ENCODE measurements at places on chromosomes 3 and 15.

DNA sequence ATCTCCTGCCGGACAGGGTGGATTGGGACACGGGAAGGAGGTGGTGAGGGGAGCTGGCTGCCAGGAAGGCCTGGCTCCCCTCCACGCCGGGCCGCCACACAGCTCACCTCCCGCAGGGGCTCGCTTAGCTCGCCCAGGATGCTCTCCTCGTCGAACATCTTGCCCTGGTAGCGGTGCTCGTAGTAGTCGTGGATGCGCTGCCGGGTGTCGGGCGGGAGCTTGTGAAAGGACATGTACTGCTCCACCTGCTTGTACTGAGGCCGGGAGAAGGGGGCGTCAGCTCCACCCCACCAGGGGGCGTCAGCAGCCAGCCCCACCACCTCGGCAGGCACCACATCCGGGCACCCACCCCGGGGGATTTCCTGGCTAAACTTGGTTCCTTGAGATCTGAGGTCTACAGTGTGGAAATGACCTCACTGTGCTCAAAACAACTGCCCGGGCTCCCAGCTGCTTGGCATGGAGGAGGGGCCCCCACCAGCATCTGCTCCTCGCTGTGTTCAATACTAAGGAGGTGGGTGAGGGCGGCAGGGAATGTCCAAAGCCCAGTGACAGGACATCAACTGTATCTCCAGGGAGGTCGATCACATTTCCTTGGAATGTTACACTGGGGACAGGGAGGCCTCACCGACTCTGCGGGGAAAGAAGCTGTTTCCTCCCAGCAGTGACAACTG is 43.4 kb downstream of the HCN4 start:
- no peak for DNase-seq

DNA sequence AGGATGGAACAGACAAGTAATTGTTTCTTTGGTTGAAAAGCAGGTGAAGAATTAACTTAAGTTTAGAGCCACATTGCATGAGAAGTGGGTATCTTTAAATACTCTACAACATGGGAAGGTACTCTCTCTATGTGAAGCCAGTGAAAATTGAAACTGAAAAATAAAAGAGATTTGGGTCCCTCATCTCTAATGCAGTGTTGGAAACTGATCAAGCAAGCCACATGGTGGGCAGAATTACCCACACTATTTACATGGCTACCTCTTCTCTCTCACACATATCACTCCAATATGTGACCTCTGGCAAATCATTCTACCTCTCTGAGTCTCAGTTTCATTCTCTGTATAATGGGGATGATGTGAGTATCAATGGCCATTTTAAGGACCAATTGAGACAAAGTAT is 339.0 kb downstream of the IL5RA start:
- no peak for DNase-seq

DNA sequence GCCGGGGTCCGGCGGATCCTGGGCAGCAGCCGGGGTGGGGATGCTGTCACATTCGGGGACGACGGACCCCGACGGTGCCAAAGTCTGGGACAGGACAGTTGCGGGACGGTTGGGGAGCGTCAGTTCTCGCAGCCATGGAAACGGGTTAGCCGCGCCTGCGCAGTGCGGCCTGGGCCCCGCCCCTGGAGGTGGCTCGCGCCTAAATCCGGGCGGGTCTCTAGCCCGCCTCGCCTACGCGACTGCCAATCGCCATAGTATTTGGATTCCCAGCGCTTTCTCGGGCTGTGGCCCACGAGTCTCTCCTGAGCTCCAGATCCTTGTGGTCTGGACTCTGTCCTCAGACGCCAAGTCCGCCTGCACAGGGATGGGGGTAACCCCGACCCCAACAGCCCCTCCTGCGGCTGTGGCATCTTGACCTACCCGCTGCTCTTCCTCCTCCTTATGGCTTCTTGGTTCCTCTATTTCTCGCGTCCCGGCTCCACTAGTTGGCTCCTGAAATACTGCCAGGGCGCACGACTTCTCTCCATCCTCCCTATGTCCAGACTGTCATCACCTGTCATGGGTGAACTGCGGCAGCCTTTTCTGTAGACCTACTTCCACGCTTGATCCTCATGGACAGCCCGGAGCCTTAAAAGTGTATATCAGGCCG is at the start of gene ZMYND10:
Gene ZMYND10 (minus strand): TSS at position 147 of the 649 bp plus-strand sequence. CDS start 153 bp downstream, outside the sequence.
- DNase-seq, result peak; percentile 75

- DNase-seq, result no peak
Observed at GRCh38 chr15:34275721-34276120, 50.9 kb downstream of the EMC4 start.

DNA sequence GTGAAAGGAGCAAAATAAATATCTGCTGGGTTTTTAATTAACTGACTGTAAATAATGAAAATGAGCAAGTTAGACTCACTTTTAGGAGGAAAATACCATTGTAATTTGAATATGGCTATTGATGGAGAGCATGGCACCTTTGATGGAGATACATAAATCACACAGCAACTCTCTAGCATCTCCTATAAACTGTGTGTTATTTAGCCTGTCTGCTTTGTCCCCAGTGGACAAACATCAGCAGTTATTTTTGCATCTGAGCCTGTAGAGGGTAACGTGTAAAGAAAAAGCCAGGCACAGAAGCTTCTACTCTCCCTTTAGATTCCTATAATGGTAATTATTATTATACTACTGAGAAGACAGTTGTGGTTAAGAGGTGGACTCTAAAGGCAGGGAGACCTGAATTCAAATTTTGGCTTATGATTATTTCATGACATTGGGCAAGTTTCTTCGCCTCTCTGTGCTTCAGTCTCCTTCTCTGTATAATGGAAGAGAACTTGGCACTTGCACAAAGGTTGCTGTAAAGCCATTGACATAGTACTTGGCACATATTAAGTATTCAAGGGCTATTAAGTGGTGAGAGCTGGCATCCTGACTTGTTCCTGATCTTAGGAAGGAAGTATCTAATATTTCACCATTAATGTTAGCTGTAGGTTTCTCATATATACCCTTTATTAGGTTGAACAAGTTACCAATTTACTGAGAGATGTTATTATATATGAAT is 289.5 kb upstream of the TRIM42 start:
- no peak for DNase-seq

DNA sequence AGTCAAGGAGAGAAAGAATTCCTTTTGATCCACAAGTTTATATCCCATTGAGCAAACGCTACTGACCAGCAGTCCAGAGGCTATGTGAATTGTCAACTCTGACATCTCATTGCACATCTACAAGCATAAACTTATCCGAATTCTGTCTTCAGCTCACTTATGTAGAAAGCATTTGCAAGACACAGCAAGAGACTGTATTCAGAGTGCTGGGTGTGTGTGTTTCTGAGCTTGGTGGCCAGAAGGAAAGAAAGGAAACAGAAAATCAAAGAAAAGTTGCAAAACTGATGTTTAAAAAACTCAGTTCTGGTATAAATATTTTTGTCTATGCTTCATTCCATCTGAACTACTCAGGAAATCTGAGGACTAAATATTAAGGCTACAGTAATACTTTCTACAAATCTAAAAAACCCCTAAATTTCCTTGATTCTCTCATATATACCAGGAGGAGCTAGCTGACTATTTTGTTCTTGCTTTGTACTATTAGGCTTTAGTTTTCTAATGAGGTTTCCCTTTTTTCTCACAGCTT is 45.5 kb downstream of the LSAMP start:
- no peak for DNase-seq

DNA sequence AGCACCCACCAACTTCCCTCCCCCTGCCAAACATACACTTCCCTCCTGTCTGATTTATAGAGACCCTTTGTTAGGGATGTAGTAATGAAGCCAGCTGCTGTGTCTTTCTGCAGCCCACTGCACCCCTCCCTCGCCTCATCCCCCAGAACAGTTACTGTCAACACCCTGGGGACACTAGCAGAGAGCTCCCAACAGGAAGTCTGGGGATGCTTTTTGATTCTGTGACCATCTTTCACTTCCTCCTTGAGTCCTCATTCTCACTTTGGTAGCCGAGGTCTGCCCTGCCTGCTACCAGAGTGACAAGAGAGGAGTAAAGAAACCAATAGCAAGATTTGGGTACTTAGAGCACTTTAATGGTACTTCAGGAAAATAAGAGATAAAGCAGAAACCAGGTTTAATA is 201.6 kb downstream of the SATB1 start:
- no peak for DNase-seq

DNA sequence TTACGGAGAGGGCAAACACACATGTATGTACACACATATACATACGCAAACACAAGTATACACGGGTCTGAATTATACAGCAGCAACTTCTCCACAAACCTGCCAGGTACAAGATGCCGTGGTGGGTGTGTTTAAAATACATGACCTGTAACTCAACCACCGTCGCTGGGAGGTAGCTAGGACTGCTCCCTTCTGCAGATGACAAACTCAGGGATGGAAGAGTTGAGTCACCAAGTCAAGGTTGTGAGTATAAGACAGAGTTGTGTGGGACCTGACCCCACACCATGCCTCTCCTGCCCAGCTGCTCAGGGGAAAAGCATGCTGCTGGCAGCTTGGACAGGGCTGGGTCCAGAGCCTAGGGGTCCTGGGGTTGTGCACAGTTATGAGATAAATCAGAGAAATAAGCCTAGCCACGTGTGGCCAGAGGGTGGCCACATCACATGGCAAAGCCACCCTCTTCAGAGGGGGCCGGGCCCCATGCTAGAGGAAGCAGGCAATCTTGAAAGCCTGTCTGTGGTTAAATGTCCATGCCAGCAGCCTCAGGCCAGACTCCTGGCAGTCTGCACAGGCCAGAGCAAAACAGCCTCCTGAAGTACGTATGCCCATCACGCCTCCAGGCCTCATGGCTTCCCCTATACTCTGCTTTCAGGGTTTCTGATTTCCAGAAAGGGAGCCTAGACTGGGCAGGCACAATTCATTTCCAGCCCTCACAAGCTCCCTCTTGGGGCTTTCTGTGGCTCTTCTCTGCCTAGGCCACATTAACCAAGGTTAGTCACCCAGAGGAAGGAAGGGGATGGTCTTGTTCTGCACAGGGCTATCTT is 107.7 kb upstream of the RPL32 start:
- peak; percentile 42 for DNase-seq

- peak; percentile 15 for DNase-seq
Observed at GRCh38 chr3:4421121-4421520, 45.9 kb downstream of the SUMF1 start.

GRCh38 chr3:55630921-55631299 is 143.8 kb upstream of the WNT5A start:
- no peak for DNase-seq

- DNase-seq, result no peak
Observed at GRCh38 chr15:88187195-88187594, 69.3 kb downstream of the NTRK3 start.

- DNase-seq, result no peak
Observed at GRCh38 chr3:52521488-52521824, 12.2 kb downstream of the NT5DC2 start.

DNA sequence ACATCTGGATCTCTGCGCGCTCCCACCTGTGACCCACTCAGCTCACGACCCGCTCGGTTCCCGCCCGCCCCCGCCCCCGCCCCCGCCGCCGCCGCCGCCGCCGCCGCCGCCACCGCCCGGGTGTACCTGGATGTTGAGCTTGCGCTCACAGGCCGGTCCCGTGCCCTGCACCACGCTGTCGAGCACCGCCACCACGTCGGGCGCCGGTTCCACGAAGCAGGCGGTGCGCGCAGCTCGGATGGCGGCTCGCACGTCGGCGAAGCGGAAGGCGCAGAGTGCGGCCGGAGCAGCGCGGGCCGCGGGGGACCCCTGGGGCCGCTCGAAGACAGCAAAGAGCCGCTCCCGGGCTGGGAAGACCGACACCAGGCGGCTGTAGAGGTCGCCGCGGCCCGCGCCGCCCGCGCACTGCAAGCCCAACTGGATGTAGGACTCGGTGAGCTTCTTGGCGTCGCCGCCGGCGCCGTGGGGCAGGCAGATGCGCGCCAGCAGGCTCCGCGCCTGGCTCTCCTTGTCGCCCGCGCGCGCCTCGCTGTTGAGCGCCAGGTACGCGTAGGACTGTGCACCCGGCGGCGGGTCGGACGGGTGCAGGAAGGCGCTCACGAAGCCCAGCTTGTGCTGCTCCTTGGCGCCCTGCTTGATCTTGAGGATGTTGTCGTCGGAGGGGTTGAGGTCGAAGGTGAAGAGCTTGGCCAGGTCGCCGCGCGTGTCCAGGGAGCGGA is 1.1 kb downstream of the PLXND1 start:
- DNase-seq, result peak; percentile 58

GRCh38 chr3:184716622-184717398 is 4.9 kb upstream of the MAGEF1 start:
- DNase-seq, result no peak

GRCh38 chr3:193944518-193944884 is 191.4 kb upstream of the HES1 start:
- no peak for DNase-seq

DNA sequence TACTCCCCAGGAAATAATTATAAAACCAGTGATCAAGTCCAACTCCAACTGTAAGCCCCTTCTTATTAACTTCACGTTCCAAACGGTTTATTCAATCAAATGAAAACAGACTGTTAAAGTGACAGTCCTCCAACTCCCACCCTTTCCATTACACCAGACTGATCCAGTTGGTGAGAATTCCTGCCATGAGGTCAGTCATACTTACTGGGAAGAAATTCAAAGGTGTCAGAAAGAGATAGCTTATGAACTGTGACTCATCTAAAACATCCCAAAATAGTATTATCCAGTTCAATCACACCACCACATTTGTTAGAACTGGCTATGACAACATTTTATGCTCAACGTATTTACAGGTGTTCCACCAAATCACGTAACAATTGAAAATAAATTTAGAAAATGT is 19.5 kb downstream of the SMARCC1 start:
- DNase-seq, result no peak

DNA sequence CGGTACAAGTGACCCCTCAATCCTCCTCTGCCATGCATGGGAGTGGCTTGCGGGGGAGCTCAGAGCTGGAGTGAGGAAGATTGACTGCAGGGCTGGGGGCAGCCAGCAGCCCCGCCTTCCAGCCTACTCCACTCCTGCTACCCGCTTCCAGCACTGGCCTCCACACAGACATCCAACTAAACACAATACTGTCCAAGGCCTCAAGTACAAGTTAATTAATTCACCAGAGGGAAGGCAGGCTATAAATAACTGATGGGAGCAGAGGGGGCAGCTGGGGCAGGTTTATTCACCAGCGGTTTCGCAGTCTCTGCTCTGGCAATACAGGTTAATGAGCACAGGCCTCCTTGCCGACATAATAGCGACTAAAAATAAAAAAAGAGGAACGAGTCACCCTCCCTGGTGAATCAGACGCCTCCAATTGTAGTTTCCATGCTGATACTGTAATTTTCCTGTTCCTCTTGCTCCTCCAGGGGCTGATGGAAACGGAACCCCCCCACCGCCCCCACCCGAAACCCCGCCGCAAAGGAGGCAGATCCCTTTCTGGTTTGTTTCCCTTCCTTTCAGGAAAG is 166.4 kb upstream of the TLE3 start:
- DNase-seq, result no peak

- no peak for DNase-seq
Observed at GRCh38 chr3:30610702-30611368, 4.4 kb downstream of the TGFBR2 start.

DNA sequence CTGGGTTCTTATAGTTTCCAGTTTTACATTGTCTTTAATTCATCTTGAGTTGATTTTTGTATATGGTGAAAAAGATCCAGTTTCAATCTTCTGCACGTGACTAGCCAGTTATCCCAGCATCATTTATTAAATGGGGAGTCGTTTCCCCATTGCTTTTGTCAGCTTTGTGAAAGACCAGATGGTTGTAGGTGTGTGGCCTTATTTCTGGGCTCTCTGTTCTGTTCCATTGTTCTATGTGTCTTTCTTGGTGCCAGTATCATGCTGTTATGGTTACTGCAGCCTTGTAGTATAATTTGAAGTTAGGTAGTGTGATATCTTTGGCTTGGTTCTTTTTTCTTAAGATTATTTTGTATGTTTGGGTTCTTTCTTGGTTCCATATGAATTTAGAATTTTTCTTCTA is 432.2 kb downstream of the UNC13C start:
- no peak for DNase-seq

GRCh38 chr3:69197455-69197854 is 75.1 kb upstream of the LMOD3 start:
- no peak for DNase-seq
